ENCODE measurements at places on chromosomes 1 and 21.

DNA sequence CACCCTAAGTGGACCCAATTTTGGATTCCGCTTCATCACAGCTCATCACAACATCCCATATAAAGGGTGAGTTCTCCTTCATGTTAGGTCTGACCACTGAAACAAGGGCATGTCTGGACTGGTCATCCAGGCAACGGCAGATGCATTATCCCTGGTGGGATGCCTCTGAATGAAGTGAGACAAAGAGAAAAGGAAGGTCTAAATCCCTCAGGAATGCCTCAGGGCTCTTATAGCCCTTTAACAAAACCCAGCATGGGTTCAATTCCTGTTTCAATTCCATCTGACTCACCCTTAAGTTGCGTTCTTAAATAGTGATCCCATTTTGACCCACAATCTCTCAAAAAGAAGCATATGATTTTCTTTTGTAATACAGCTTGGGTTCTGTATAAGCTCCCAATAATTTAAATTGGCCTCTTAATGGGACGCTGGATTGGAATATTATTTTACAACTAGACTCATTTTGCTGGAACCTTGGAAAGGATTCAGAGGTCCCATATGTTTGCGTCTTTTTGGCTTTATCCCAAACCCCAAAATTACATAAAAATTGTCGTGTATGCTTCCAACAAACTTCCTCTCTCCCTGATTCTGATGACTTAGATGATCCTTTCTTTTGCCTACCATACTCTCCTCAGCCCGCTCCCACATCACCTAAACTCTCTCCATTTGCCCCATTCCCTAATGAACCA lies 287.4 kb upstream of the ZP4 start:
- no peak for DNase-seq

DNA sequence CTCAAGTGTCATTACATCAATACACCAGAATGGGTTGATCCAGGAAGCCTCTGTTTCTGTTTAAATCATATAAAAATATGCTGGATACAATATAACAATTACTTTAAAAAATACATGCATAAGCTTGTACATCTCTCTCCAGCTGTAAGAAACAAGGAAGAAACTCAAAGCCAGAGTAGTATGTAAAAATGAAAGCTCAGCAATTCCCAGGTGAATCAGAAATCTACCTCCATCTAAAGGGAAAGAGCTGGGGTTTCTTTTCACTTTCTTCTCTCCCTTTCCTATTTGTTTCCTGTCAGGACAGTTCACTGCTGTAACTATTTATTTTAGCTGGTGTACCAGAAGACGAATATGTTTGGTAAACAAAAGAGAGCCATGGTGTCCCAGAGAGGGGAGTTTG lies 301.0 kb upstream of the C1orf87 start:
- DNase-seq: no peak

- DNase-seq: no peak
Observed at GRCh38 chr1:104291156-104291555, 541.5 kb downstream of the AMY1C start.

- DNase-seq: no peak
Observed at GRCh38 chr1:213443415-213443814, 392.4 kb downstream of the RPS6KC1 start.

GRCh38 chr1:241962153-241962552 lies 4.6 kb downstream of the BECN2 start:
- DNase-seq: no peak

DNA sequence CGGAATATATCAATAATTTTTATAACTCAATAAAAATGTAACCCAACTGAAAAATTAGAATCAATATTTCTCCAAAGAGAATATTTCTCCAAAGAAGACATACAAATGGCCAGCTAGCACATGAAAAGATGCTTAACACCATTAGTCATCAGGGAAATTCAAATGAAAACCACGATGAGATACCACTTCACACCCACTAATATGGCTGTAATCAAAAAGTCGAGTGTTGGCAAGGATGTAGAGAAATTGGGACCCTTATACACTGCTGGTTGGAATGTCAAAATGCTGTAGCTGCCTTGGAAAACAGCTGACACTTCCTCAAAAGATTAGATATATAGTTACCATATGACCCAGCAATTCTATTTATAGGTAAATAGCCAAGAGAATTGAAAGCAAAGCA lies 133.0 kb downstream of the GPR52 start:
- no peak for DNase-seq

DNA sequence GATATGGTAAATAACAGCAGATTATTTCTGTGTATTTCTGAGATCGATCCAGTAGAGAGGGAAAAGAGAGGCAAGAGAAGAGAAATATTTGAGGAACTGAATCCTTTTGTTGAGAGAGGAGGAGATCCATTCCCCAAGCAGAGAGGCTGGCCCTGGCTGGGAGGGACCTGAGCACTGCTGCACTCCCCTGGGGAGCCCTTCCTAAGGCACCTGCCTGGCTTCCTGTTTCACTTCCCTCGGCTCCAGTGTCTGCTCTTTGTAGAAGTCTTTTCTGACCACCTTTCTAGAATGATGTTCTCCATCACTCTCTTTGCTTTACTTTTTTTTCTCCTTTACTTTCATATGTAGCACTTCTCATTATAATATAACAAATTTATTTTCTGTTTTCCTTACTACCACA lies 42.3 kb upstream of the SLC6A9 start:
- DNase-seq: no peak

GRCh38 chr1:109385417-109385816 lies 12.3 kb downstream of the SORT1 start:
- DNase-seq: no peak

- DNase-seq: no peak
Observed at GRCh38 chr1:63148825-63149645, 173.3 kb upstream of the FOXD3 start.
